ENCODE measurements at places on chromosomes 12 and 14.
A peak's percentile ranks its signal among the peaks of the same experiment; 100 is the strongest.

- no peak for DNase-seq
These were observed 728.0 kb downstream of the NOVA1 start for GRCh38 chr14:25869854-25870253.

- DNase-seq, result no peak
These were observed 10.9 kb downstream of the MTA1 start for GRCh38 chr14:105430565-105430964.

GRCh38 chr12:62977883-62978282, 42.9 kb upstream of the PPM1H start:
- DNase-seq, result no peak

DNA sequence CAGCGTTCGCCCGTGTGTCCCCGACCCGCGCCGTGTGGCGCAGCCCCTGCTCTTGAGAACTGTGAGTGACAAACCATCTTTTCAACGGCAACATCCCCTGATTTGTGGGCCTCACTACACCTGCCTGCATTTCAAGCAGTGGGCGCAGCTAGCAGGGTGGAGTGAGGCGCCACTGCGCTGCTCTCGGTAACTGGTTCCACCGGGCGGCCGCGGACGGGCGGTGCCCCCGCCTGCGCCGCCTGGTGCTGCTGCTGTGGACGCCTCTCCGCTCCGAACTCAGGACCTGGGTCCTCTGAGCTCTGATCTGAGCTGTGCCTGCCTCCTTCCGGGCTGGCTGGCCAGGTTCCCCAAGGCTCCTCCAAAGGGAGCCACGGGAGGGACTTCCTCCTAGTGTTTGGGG, 5.9 kb upstream of the DEGS2 start:
- DNase-seq, result no peak

GRCh38 chr12:100044266-100044665, 59.5 kb upstream of the ANKS1B start:
- no peak for DNase-seq

- DNase-seq, result peak; percentile 86
These were observed 11.3 kb downstream of the PHLDA1 start for GRCh38 chr12:76020281-76020680.

GRCh38 chr12:5966486-5967095, 21.5 kb upstream of the ANO2 start:
- DNase-seq, result no peak

GRCh38 chr12:11642785-11643184, 6.7 kb upstream of the ETV6 start:
- DNase-seq, result no peak

DNA sequence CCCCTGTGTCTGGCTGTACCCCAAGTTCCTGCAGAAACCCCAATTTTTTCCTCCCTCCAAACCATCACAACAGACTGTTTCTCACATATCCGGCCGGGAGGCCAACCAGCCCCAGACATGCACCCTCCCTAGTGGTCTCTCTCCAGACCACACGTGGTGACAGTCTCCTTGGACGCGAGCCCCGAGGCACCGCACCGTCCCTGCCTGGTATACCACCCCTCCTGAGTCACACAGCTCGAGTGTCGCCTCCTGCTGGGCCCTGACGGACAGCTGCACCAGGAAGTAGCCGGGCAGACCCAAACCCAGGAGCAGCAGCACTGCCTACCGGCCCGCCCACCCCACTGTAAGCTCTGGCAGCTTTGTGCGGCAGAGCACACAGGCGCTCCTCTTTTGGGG, 97.4 kb downstream of the RFLNA start:
- peak; percentile 23 for DNase-seq

DNA sequence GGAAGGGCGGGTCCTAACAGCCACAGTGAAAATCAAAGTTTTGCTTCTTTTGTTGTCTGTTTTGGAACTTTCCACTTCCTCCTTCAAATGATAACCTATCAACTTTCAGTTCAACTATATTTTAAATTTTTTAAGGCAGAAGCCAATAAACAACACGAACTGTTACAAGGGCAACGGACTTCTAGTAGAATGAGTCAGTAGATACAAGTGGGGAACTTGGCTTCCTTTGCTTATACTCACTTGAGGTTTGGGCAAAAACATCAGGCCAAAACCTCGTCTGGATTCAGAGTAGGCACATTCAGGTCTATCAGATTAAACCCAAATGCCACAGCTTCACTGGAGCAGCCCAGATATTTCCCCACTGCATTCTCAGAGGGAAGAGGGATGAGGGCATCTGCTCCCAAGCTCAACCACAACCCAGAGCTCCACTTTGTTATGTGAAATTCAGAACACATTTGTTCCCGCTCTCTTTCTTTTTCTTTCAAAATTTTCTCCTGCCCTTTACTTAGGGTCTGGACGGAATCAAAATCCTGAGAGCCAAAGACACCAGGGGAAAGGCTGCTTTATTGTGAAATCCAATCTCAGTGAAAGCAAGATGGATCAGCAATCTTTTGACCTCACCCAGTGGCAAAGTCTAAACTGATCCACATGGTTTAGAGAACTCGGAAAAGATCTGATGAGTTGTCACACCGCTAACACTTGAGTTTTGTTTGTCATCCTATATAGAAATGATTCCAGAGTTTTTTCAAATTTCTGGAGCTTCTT, 152.5 kb upstream of the BTG1 start:
- no peak for DNase-seq

- no peak for DNase-seq
These were observed 123.5 kb downstream of the NAV3 start for GRCh38 chr12:77954206-77954555.
